ENCODE measurements at places on chromosomes 2 and 18.

DNA sequence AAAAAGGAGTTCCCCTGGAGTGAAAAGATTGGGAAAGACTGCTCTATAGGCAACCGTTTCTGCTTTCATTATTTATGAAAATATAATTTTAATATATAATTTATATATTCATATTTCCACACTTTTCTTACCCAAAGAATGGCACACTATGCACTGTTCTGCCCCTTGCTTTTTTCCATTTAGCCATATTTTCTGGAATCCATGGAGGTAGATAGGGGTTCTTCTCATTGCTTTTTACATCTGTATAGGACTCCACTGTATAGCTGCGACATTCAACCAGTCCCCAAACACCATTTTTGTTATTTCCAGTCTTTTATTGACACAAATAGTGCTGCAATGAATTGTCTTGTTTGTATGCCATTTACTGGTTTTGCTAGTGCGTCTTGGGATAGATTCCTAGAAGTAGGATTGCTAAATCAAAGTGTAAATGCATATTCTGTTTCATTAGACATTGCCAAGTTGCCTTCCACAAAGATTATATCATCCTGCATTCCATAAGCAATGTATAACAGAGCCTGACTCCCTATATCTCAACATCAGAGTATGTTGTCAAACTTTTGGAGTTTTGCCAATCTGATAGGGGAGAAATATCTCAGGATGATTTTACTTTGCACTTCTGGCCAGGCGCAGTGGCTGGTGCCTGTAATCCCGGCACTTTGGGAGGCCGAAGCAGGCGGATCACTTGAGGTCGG, 26.6 kb upstream of the TCF7L1 start:
- DNase-seq = no peak

- peak; percentile 50 for DNase-seq
Measured at GRCh38 chr18:24514439-24514838, 54.0 kb downstream of the HRH4 start.

DNA sequence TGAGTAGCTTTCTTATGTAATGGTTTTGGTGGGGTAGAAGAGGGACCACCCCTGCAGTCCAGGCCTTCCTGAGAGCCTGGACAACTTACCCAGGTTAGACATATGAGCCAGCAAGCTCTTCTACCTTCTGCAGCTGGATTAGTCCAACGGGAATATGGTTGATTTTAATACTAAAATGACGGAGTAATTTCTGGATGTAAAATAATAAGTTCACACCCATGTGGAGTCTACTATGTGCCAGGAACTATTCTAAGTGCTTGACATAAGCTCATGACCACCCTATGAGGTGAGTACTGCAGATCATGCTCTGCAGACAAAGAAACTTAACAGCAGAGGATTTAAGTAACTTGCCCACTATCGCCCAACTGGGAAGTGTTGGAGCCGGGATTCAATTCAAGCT, 45.5 kb downstream of the DPP4 start:
- no peak for DNase-seq

- no peak for DNase-seq
Measured at GRCh38 chr2:181806039-181806392, 85.5 kb upstream of the ITPRID2 start.

GRCh38 chr2:207779523-207779922, 9.8 kb upstream of the FZD5 start:
- DNase-seq = no peak

- DNase-seq = no peak
Measured at GRCh38 chr2:9262671-9263171, 56.1 kb downstream of the ASAP2 start.

DNA sequence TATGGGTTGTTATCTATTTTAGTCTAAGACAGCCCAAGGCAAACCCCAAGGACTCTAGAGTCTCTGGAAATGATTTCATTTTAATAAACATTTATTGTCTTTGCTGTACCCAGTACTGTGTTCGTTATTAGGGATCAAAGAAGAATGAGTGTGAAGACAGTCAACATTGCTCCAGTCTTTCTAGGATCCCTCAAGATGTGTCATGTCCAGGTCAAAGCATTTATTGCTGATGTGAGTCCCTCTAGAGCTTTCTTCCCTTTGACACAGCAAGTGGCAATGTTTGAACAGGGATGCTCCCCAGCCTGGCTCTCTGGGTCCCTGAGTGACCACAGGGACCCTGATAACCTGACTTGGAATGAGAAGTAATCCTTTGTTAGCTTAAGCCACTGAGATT, 123.1 kb upstream of the STK17B start:
- DNase-seq = no peak

DNA sequence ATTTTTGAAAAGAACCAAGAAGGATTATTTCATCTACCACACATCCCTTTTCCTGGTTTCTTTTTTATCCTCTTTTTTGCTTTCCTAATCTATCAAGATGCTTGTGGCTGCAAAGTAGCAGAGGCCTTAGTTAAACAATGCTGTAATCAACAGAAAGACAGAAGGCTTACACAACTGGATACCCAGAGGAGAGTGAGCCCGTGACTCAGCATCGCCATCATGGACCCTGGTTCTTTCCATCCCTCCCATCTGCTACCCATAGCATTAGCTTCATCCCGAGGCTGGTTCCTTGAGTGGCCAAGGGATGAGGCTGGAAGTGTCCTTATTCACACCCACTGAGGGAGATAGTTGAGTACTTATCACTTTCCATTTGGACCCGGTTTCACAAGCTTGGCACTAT, 7.5 kb upstream of the HAAO start:
- DNase-seq = no peak

- DNase-seq = no peak
Measured at GRCh38 chr2:174824068-174824467, 59.8 kb upstream of the CHRNA1 start.

DNA sequence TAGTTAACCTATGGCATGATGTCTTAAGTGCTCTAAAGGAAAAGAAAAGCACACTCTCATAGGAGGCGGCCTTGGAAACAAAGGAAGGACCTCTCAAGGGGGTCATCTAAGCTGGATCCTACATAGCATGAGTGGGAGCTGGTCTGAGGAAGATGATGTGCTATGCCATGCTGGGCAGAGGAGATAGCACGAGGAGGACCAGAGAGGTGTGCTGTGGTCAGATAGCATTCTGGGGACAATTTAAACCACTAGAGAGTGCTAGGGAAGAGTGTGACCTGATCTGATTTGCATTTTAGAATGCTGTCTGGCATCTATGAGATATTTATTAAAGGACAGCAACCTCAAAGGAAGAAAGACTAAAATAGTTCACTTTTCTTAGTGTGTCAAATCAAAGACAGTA, 910.1 kb upstream of the CELF4 start:
- no peak for DNase-seq
